ENCODE measurements at places on chromosomes 4 and X. TPM values are rescaled to one million over a fixed set of nuclear protein-coding genes. Genes with fewer than 3 reads are reported as not detected.

F11 gene
- total RNA-seq = 0.48 TPM

- no peaks in the 10 kb centered on the region for H3K4me1 ChIP-seq
- H3K4me3 ChIP-seq = no peak overlapping the region
- no peaks in the 10 kb centered on the region for H3K27me3 ChIP-seq
These were observed 37.3 kb downstream of the MANBA start for GRCh38 chr4:102723511-102723910.

DNA sequence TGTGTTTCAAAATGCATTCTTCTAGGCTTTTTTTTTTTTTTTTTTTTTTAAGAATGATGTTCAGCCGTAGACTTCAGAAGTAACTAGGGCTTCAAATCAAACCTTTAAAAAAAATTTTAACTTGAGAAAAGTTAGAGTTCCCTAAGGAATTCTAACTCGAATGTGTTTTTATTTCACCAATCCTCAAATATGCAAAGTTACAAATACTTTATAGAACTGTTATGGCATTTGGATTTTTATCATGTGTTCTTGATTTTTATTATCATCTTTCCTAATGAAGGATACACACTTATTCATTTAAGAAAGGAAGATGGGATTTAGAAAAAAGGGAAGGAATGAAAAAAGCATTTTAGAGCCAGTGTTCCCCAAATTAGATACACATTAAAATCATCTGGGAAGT lies 200.6 kb upstream of the LDB2 start:
- no peaks in the 10 kb centered on the region for H3K27me3 ChIP-seq
- H3K27ac ChIP-seq = no peak overlapping the region
- H3K4me3 ChIP-seq = no peak overlapping the region
- H3K36me3 ChIP-seq = no peaks in the 10 kb centered on the region

MAML3 gene
- 8.3 TPM for total RNA-seq

CT45A2 gene
- not detected for total RNA-seq

ANAPC10 gene
- total RNA-seq = 22.8 TPM

- no peaks in the 10 kb centered on the region for H3K27me3 ChIP-seq
- no peaks in the 10 kb centered on the region for H3K36me3 ChIP-seq
- no peaks in the 10 kb centered on the region for H3K4me1 ChIP-seq
These were observed 216.9 kb upstream of the S100G start for GRCh38 chrX:16433021-16433420.

DNA sequence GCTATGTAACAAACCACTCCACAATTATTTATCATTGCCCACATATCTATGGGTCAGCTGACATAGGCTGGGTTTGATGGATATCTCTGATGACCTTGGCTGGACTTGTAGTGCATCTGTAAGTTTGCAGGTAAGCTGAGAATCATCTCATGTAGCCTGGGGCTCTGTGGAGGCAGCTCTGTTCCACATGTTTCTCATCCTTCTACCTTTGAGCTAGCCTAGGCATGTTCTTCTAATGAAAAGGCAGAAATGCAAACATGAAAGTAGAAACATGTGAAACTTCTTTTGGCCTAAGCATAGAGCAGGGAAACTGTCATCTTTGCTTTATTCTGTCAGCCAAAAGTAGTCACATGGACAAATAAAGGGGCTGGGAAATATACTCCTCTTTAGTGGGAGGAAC lies 18.2 kb downstream of the MRPL1 start:
- peaks cover 3% of the 10 kb centered on the region for H3K36me3 ChIP-seq
- H3K4me1 ChIP-seq = peaks cover 2% of the 10 kb centered on the region

PDK3 gene
- total RNA-seq = 119 TPM

- H3K4me3 ChIP-seq = no peak overlapping the region
- no peak overlapping the region for H3K27ac ChIP-seq
- H3K36me3 ChIP-seq = no peaks in the 10 kb centered on the region
These were observed 325.8 kb downstream of the ARAP2 start for GRCh38 chr4:35918491-35918977.

DMD gene
- total RNA-seq = 175 TPM

ERVMER34-1 gene
- total RNA-seq = 0.36 TPM

TDO2 gene
- total RNA-seq = 0.42 TPM

DNA sequence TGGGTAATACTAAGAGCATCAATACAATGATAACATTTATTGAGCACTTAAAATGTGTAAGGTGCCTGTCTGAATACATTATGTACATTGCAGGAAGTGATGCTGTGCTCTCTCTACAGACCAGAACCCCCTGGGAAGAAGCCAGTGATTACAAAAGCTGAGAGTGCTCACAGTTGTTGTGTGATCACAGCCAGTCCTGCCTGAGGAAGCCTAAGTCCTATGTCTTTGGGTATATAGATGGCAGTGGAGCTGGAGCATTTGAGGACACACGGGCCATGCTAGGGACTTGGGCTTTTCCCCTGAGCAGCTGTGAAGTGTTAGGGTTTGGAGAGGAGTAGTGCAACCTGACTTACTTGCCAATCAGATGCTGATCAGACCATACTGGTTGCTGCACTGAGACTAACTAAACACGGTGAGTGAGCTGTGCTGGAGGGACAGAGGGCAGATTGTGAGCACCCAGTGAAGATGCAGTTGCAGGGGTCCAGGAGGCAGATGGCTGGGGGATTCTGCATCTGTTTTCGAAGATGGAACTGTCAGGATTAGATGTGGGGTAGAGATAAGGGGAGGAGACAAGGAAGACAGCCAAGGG lies 60.8 kb upstream of the TBC1D14 start:
- H3K27me3 ChIP-seq = no peaks in the 10 kb centered on the region
- H3K36me3 ChIP-seq = no peaks in the 10 kb centered on the region
- H3K27ac ChIP-seq = no peak overlapping the region

XPNPEP2 gene
- 24.8 TPM for total RNA-seq

DNA sequence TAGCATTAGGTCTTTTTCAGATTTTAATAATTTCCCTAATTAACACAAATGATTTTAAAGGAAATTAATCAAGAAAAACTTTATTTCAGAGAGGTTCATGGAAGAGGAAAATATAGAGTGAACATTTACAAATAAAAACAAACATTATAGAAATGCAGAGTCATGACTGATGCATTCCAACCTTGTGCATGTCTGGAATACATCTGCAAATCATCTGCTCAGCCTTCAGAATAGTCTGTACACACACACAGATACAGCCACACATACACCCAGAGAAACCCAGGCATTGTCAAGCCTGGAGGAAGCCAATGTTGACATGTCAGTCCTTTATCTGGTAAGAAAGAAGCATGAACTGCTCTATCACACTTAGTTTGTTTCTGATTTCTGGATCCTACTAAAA lies 61.3 kb upstream of the NFKB1 start:
- no peaks in the 10 kb centered on the region for H3K27me3 ChIP-seq
- H3K27ac ChIP-seq = no peak overlapping the region
- no peaks in the 10 kb centered on the region for H3K4me1 ChIP-seq
- DNase-seq = no peak
- H3K36me3 ChIP-seq = no peaks in the 10 kb centered on the region
- no peak overlapping the region for H3K4me3 ChIP-seq

DNA sequence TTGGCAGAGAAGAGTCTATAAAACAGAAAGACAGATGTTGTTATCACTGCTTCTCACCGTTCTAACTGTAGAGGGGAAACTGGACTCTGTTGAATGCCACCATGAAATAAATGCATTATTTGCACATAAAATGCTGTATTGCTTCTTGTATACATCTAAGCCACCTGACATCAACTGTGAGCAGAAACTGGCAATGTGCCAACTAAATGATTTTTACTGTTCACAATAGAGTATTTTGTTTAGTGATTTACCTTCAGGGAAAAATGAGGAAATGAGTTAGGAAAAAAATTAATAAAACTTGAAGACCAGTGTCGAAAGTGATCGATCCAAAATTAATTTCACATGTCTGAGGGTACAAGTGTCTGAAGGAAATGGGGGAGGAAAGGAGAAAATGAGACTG lies 65.9 kb upstream of the TNIP3 start:
- no peaks in the 10 kb centered on the region for H3K27me3 ChIP-seq
- no peak for DNase-seq
- H3K4me1 ChIP-seq = no peaks in the 10 kb centered on the region
- H3K27ac ChIP-seq = no peak overlapping the region

- no peak overlapping the region for H3K4me3 ChIP-seq
- no peak overlapping the region for H3K27ac ChIP-seq
- H3K36me3 ChIP-seq = no peaks in the 10 kb centered on the region
- DNase-seq = no peak
- H3K4me1 ChIP-seq = no peaks in the 10 kb centered on the region
These were observed 1822.2 kb downstream of the STIM2 start for GRCh38 chr4:28682847-28683246.

SLC7A11 gene
- total RNA-seq = 0.81 TPM

HADH gene
- total RNA-seq = 79.2 TPM

- no peaks in the 10 kb centered on the region for H3K27me3 ChIP-seq
- H3K27ac ChIP-seq = no peak overlapping the region
- no peaks in the 10 kb centered on the region for H3K36me3 ChIP-seq
- no peak overlapping the region for H3K4me3 ChIP-seq
- no peaks in the 10 kb centered on the region for H3K4me1 ChIP-seq
These were observed 12.2 kb downstream of the MTNR1A start for GRCh38 chr4:186543206-186543605.

DNA sequence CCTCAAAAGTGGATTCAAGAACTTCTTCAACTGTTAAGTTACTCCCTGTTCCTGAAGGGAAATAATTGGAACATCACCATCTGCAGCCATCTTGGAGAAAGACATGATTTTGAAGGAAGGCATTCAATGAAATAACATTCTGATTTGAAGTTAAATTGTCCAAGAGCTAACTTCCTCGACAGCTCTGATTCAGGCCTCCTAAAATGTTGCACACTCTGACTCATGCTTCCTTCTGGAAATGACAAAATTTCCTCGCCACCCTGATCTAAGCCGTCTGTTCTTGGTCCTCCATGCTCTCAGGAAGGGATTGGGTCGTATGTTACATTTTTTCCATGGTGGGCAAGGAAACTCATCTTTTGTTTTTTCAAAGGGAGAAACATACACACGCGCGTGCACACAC lies 496.9 kb upstream of the DIPK2B start:
- no peaks in the 10 kb centered on the region for H3K36me3 ChIP-seq
- no peak overlapping the region for H3K27ac ChIP-seq
- no peak for DNase-seq
- H3K4me1 ChIP-seq = no peaks in the 10 kb centered on the region
- H3K27me3 ChIP-seq = no peaks in the 10 kb centered on the region

DNA sequence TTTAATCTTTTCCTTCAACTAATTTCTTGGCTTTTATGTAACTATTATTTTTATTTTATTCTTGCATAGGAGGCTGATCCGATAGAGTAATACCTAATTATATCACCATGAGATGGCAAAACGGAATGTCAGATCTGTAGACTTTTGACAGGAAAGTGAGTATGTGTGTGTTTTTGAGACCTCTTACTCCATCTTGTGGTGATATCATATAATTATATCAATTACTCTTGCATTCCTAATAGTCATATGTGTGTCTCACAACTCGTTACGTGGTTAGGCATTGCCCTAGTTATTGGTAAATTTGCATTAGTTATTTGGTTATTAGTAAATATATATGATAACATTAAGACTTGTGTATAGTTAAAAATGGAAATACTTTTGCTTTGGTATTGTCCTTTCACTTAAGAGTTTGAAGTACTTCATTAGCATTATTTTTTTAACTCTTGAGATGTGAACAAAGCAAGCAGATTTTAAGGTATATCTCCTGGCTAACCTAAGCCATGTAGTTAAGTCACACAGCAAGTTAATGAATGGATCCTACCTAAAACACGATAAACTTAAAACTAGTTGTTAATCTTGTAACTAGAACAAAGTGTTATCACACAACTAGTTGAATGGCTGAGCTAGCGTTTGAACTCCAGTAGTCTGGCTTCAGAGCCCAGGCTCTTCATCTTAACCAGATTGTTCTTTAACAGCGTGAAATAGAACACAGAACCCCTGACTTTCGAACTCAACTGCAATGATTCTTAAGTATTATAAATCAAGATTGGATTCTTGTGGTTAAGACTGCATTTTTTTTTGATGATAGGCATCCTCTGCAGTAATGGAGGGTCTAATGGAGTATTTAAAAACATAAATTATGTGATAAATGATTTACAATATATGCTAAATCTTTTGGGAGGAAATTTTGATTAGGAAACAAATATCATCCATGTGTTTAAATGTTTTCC lies 67.1 kb downstream of the PGRMC2 start:
- no peaks in the 10 kb centered on the region for H3K36me3 ChIP-seq
- no peak for DNase-seq
- no peaks in the 10 kb centered on the region for H3K27me3 ChIP-seq
- no peaks in the 10 kb centered on the region for H3K4me1 ChIP-seq
- H3K27ac ChIP-seq = no peak overlapping the region

DNA sequence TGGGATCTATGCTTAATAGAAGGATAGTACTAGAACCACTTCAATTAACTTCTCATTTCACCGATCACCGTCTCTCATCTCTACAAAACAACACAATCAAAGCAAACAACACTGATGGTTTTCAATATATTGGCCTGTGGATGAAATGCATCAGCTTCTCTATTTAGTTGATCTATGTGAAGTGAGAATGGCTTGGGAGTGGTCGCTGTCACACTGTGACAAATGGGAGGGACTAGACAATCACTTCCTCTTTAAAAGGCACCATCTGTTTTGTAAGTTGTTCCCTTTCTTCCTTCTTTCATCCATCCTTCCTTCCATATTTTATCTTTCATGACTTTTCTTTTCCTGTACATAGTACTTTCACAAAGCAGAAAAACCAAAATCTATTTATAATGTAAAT lies 23.9 kb upstream of the NWD2 start:
- no peak for DNase-seq
- no peaks in the 10 kb centered on the region for H3K4me1 ChIP-seq
- H3K27me3 ChIP-seq = no peaks in the 10 kb centered on the region

OPRPN gene
- not detected for total RNA-seq

- no peaks in the 10 kb centered on the region for H3K27me3 ChIP-seq
- H3K27ac ChIP-seq = no peak overlapping the region
- DNase-seq = no peak
- H3K4me1 ChIP-seq = no peaks in the 10 kb centered on the region
- H3K36me3 ChIP-seq = no peaks in the 10 kb centered on the region
These were observed 30.0 kb upstream of the GALNT7 start for GRCh38 chr4:173138624-173139023.

DNA sequence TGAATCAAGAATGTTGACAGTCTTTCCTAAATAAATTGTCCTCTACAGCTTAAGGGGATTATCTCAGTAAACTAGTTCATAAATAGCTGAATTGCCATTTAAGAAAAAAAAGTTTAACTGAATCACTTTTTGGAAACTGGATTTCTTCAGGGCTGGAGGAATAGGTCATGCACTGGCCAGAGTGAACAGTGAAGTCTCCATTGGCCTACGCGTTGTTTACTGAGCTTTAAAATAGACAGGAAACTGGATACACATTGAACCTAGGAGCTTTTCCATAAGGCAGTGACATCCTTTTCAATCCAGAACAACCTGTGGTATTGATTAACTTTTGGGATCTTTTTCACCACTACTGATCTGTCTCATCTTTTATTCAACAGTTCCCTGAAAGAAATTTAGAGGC lies 58.0 kb downstream of the COL4A6 start:
- no peak overlapping the region for H3K27ac ChIP-seq
- H3K36me3 ChIP-seq = no peaks in the 10 kb centered on the region
- no peak overlapping the region for H3K4me3 ChIP-seq
- H3K4me1 ChIP-seq = no peaks in the 10 kb centered on the region
- H3K27me3 ChIP-seq = no peaks in the 10 kb centered on the region

KIAA0232 gene
- 32.0 TPM for total RNA-seq

CXCL11 gene
- total RNA-seq = 0.45 TPM

ASIC5 gene
- not detected for total RNA-seq

MID2 gene
- 25.9 TPM for total RNA-seq
